ELR (cell line): ENCODE measurements at places on chromosomes 4 and X.
A peak's percentile ranks its signal among the peaks of the same experiment; 100 is the strongest.

- peak; percentile 93 for DNase-seq
Observed at GRCh38 chr4:166941629-166942028, 292.7 kb downstream of the SPOCK3 start.

GRCh38 chr4:113636877-113637276 is 124.7 kb downstream of the CAMK2D start:
- peak; percentile 59 for DNase-seq

GRCh38 chr4:91085961-91086360 is 958.8 kb downstream of the CCSER1 start:
- no peak for DNase-seq

- DNase-seq: peak; percentile 59
Observed at GRCh38 chr4:143337600-143338287, 1.1 kb downstream of the GAB1 start.

GRCh38 chrX:45506149-45506730 is 305.6 kb upstream of the DIPK2B start:
- no peak for DNase-seq
